ENCODE measurements at places on chromosomes 2 and 18.

DNA sequence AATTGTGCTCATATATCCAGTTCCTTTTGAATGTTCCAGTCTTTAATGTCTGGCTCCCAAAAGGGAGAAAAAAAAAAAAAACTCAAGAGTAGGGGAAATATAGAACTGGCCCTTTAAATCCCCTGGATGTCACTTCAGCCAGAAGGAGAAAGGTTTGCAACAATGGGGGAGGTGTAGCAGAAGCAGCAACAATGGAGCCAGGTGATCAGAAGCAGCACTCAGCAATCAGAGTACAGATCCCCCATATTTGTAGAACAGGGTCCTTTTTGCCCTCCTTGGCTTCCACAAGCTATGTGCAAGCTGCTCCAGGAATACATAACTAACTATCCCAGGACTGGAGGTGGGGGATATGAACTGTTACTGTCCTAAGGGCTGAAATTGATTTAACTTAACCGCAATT, 25.8 kb upstream of the ZNF397 start:
- no peak for DNase-seq

GRCh38 chr2:38742797-38743559, 8.2 kb downstream of the SRSF7 start:
- DNase-seq: no peak

GRCh38 chr2:113014067-113014466, 8.8 kb downstream of the IL36A start:
- no peak for DNase-seq

- no peak for DNase-seq
Observed at GRCh38 chr2:62415518-62415917, 90.5 kb downstream of the TMEM17 start.

DNA sequence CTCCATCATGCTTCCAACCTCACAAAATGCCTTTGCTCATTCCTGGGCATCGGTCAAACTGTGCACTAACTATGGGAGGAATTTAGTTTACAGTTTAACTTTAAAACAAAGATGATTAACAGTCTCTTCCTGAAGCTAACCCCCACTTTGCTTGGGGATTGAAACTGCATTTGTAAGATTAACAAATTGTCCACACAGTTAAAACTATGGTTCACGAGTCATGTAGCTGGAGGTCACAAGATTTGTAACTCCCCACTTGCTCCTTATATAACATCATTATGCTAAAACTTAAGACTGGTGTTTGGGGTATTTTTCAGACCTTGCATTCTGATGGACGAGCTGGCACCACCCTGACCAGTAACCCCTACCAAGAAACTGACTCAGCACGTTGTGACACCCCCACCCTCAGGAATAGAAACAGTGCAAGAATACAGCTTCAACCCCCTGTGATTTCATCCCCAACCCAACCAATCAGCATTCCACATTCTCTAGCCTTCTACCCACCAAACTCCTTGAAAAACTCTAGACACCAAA, 252.3 kb downstream of the MBD5 start:
- DNase-seq: no peak

DNA sequence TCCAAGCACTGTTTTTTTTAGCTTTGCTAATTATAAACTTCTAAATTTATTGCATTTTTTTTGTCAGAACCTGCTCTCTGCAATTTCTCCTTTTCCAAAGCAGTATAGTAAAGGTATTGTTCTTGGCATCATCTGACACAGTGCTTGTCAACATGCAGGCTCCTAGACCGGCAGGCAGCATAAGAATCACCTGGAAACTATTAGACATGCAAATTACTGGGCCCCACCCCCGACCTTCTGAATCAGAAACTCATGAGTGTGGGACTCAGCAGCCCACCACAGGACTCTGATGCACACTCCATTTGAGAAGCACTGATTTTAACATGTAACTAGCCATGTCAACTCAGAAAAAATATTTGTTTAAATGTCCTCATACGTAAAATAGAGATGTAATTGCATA, 551.1 kb upstream of the CELF4 start:
- DNase-seq: no peak

DNA sequence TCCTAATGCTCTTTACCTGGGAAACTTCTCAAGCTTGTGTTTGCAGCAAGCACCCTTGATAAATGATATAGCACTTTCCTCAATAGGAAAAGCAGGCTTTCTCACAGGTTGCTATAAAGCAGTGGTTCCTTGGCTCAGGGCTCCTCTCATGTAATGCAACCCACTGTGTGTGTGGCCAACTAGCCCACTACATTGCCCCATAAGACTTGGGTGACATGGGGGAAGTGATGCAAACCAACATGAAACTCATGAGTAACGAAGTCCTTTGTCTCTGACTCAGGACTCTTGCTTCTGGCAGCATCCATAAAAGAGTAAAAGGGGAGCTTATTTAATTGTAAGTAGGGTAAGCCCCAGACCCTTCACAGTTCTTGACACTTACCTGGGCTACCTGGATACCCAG, 106.9 kb downstream of the COL4A4 start:
- DNase-seq: no peak

Data from stimulated activated CD8-positive, alpha-beta memory T cell treated with anti-CD3 and anti-CD28 coated beads, Interleukin-2, amount 100 ng/mL, for 48 hours (primary cell).